Naive thymus-derived CD4-positive, alpha-beta T cell (primary cell): ENCODE measurements at places on chromosomes 1 and 21.

DNA sequence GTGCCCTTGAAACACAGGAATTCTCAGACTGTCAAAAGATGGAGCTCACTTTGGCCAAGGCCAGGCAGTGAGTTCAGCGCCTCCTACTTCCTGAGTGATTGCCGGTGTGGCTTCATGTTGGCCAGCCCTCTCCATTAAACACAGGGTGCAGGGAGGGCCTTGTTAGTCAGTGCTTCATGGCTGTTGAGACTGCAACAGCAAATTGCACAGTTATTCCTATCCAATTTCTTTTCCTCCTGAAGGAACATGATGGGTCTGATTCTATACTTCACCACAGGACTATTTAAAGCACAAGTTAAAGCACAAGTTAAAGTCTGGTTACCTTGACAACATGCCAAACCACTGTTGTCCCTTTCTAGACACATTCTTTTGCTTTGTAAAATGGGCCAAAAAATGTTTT, 156.6 kb downstream of the SIPA1L2 start:
- DNase-seq = no peak

DNA sequence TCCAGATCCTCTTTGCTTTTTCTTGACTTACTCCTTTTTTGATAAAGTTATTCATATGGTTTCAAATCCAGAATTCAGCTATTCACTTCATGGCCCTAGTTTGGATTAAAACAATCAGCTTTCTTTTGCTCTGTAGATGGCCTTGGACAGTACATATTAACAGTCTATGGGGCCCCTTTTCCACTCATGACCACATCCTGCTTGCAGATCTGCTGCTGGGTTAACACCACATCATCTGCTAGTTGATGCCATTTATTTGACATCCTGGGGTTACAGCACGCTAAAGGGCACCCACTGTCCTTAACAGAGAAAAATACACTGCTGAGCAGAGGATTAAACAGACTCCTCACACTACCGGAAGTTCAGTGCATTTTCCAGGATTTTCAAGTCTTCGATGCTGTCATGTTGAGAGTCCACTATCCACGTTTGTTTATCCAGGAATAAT, 941 bp upstream of the IFI16 start:
- peak; percentile 27 for DNase-seq

DNA sequence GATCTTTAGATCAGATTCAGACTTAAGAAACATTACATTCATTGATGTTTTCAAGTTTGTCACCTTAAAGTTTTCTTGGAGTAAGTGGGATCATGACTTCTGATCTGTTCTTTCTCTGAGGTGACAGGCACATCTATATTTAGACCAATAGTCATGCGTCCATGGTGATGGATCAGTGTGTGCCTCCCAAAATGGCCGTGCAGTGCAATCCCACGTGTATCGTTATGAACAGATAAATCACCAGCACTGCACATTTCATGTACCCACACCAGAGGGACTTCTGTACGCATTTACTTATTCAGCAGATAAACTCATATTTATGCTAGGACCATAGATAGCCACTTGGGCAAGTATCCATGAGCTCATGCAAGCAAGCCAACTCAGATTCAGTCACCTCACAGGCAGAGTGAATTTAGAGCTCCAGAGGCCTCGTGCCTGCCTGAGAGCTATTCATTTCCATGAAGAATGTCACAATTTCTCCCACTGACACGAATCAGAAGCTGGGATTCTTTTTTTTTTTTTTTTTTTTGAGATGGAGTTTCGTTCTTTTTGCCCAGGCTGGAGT, 13.9 kb upstream of the WDR26 start:
- DNase-seq = no peak

- DNase-seq = no peak
Measured at GRCh38 chr21:25564349-25564948, 42.8 kb downstream of the MRPL39 start.

DNA sequence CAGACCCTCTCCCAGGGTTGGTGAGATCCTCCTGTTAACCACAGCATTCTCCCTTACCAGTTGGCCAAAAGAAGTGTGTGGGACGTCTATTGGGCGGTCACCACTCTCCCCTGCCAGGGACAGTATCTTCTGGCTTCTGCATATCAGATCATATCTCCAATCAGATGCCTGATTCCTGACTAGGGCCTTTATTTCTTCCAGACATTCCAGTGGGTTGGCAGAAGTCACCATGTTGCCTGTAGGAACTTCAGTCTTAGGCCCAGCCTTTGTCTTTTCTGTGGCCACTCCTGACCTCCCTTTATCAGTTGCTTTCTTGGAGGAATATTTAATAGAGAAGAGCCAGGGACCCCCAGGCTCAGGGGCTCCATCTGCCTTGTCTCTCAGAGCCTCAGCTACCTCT, 130.4 kb upstream of the F3 start:
- DNase-seq = no peak

GRCh38 chr1:156268336-156268735, 14.3 kb downstream of the SMG5 start:
- no peak for DNase-seq

GRCh38 chr1:3695326-3696217, 43.3 kb downstream of the TP73 start:
- peak; percentile 30 for DNase-seq
